Activated naive CD4-positive, alpha-beta T cell (primary cell): ENCODE measurements at places on chromosomes 1 and 21.
A peak's percentile ranks its signal among the peaks of the same experiment; 100 is the strongest.

- no peak for DNase-seq
Measured at GRCh38 chr1:162327788-162328165, 48.9 kb downstream of the SPATA46 start.

DNA sequence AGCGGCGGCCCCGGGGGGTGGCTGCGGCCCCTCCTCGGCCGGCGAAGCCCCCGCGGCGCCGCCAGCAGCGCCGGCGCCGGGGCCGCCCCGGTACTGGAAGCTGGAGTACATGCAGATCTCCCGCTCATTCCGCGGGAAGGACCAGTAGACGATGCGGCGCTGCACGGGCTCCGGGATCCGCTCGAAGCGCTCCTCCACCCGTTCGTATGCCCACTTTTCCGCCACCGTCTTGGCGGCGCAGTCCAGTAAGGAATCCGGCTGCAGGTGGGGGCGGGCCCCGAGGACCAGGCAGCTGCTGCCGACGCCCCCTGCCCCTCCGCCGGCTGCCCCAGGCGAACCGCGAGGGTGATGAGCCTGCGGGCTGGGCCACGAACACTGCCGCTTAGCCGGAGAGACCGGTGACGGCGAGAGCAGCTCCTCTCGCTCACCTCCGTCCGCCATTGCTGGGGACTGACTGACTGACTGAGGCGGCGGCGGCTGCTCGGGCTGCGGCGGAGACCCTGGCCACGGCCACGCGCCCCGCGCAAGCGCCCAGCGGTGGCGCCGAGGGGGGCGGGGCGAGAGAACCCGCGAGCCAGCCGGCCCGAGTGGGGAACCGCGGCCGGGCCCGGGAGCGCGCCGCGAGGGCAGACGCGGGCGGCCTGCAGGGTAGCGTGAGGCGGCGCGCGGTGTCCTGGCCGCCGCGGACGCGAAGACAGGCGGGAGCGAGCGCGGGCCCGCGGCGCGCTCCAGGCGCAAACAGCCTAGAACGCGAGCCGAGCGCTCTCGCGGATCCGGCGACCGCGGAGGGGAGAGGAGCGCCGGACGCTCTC is at the start of gene ZSWIM5:
TSS of gene ZSWIM5 (minus strand) at position 696 of the 812 bp plus-strand sequence. CDS start at position 441, 255 bp downstream.
- DNase-seq: no peak

GRCh38 chr1:174230399-174230798 is 71.1 kb downstream of the RABGAP1L start:
- DNase-seq: no peak

- peak; percentile 36 for DNase-seq
Measured at GRCh38 chr1:2148691-2149090, 45.9 kb downstream of the FAAP20 start.

DNA sequence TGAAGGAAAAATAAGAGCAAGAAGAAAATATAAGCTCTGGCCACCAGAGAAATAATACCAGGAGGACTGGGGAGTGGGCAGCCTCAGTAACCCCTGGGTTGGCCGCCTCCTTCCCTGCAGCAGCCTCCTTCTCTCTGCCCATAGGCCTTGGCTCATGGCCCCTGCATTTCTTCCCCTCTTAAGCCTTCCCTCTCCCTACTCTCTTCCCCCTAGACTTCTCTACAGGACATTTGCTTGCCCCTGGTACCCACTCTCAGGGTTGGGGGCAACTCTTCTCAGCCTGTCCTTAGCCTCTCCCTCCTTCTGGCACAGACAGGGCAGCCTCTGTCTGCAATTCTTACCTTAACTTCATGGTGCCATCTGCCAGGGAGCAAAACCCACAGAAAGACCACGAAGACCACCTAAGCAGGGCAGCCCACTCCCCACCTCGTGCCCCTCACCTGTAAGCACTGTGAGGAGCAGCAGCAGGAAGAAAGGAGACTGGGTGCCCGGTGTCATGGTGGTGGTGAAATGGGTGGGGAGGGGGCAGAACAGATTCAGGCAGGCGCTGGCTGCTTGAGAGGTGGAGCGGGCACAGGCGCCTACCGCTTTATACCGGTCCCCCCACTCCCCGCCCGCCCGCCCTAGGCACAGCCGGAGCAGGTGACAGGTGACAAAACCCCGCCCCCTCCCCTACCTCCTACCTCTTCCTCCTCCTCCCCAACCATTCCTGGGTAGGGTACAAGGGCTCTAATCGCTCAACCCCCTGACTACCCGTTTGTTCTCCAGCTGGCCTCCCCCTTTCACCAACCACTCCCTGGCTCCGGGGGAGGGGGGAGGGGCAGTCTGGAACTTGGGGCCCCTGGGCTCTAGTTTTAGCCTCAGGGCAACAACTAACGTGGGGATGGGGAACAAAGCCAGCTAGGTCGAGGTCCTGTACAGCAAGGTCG is 15.1 kb downstream of the THBS3 start:
- DNase-seq: peak; percentile 23

DNA sequence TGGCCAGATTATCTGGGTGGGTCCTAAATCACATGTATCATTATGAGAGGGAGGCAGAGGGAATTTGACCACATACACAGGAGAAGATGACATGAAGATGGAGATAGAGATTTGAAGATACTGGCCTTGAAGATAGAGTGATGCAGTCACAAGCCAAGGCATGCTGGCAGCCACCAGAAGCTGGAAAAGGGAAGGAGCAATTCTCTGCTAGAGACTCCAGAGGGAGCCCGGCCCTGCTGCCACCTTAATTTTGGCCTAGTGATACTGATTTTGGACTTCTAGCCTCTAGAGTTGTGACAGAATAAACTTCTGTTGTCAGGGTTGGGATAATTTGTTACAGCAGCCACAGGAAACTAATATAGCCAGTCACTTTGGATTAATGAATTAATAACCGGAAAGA is 2.2 kb upstream of the PRDM2 start:
- no peak for DNase-seq

- DNase-seq: no peak
Measured at GRCh38 chr21:25496825-25497482, 110.3 kb downstream of the MRPL39 start.

- no peak for DNase-seq
Measured at GRCh38 chr1:242787968-242788367, 263.5 kb upstream of the PLD5 start.

DNA sequence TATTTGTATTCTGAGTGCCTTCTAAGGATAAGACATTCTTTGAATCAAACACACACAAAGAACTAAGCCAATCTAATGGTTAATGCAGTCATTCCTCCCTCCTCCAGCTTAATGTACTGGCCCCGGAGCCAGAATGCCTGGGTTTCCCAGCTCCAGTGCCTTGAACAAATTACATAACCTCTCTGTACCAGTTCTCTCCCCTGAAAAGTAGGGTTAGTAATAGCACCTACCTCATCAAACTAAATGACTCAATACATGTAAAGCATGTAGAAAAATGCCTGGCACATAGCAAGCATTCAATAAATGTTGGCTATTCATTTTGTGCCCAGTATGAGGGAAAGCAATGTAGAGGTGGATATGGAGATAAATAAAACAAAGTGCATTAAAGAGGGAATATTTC is 14.0 kb downstream of the C1orf52 start:
- DNase-seq: no peak

GRCh38 chr1:191643060-191643459 is 515.2 kb upstream of the RGS18 start:
- DNase-seq: no peak

DNA sequence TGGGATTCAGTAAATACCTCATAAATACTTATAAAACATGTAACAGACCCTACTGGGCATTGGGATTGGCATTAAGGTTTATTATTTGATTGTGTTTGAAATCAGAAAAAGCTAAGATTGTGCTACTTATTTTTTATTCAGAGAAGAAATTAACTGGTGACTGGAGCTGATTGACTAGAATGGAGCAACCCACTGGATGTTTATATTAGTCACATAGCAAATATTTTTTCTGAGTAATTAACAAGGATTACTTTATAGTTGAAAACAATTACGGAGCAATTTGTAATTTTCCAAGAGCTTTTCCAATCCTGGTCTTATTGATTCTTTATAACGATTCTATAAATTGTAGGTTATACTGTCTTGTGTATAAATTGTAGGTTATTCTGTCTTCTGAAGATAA is 208.7 kb downstream of the HLX start:
- no peak for DNase-seq
